CD4-positive, alpha-beta T cell treated with Interferon alpha-2 for 1 hour (primary cell): ENCODE measurements at places on chromosomes 7 and 10.

DNA sequence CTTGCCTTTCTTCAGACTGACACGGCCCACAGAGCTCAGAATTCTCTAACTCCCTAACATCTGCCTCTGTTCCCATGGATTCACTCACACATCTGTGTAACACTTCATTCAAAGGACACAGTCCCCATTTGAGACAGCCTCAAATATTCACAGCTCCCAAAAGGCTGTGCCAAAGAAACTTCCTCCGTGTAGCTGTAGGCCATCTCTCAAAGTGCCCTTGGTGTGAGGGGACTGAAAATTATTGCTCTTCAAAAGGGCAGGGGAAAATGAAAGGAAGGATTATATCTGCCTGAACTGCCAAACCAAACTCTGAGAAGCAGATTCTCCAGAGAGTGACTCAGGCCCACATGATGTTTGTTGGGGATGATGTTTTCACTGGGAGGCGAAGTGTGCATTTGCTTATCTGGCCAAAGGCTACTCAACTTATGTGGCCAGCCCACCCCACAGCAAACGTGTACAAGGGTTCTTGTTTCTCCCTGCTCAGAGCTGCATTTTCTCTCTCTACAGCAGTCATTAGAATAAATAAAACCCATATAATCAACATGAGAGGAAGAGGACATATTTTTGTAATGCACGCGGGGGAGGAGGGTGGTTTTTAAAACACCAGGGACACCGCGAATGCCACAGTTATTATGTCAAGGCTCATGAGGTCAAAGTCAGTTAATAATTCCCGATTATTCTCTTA lies 302.4 kb upstream of the NFE2L3 start:
- no peak for DNase-seq

DNA sequence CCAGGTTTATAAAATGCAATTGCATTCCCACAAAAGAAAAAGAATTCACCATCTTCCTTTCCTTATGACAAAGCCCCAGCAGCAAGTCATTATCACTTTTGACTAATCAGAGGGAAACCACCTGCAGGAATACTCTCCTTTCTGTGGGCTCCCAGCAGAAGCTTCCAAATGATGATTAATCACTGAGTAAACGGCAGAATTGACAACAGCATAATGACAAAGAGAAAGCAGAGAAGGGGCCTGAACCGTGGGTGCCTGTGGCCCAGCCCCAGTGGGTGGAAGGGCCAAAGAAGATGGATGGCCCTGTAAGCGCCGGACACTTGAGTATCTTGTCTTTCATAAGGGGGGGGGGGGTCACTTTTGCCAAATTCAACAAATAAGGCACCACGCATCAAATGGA lies 152.4 kb upstream of the NRBF2 start:
- no peak for DNase-seq

- DNase-seq: no peak
These were observed 334.3 kb downstream of the ARL4A start for GRCh38 chr7:13021566-13022300.

DNA sequence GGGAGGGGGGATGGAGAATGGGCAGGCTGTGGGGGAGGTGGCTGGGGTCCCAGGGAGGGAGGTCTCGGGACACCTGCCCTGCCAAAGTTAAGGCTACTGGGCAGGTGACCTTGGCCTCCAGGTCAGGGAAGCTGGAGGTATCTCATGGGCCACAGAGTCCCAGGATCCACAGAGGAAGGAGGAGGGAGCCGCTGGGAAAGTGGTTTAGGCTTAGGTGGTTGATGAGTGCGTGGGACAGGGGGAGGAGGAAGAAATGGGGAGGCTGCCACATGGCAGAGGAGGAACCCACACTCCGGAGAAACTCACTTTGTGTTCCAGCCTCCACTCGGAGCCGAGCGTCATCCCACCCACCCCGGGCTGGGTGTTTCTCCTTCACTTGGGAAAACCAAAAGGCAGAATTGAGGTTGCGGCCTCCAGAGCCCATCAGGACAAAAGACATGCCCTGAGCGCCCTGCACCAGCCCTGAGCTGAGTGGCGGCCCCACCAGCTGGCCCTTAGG lies 46.1 kb downstream of the ASB13 start:
- DNase-seq: no peak

- DNase-seq: no peak
These were observed 97.7 kb downstream of the RGS10 start for GRCh38 chr10:119444866-119445265.

DNA sequence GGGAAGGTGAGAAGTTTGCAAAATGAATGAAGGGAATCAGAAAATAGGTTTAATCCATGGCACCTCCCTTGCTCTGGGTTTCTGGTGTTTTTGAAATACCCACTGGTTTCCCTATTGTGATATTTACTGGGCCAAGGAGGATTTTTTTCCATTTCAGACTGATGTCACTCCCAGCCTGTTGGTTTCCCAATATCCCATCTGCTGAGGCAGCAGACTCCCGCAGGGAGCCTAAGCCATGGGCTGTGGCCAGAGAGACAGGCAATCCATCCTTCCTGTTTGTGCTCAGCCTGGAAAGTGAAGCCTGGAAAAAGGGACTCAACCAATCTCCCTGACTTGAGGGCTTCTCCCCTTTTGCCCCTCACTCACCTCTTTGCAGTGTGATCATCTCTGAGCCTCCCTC lies 22.8 kb downstream of the FAM107B start:
- DNase-seq: no peak

DNA sequence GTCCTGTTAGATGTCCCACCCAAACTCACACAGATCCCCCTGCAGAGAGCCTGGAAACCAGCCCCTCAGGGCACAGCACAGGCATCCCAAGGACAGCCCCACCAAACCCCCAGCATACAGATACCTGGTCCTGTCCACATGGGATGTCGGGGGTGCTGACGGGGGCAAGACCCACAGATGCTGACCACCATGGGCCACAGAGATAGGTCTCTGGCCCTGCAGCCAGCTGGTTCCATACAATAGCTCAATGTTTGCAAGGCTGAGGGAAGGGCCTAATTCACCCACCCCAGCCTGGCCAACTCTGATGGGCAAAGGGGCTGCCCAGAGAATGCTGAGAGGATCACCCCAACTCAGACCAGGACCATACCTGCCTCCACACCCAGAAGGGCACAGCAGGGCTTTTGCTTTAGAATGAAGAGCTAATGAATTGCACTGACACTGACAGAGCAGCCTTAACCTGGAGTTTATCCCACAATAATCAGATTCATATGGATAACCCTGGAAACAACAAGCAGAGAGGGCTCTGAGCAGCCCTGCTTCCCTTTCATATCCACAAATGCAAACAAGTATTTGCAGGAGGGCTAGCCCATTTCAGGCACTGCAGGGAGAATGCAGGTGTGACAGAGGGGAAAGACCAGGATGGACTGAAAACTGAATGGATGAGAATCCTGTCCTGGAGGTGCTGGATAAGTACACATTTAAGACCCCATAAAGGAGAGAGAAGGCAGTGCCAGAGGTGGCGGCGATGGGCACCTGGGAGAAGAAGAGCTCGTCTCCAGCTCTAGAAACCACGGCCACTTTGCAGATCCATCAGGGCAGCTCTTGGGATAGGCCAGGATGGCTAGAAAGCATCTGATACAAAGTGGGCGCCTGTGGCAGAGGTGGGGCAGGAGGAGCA lies 126.7 kb downstream of the TNS3 start:
- DNase-seq: no peak

- DNase-seq: no peak
These were observed 53.9 kb downstream of the IMMP2L start for GRCh38 chr7:111508387-111508786.

GRCh38 chr10:25901199-25901598 lies 32.8 kb upstream of the MYO3A start:
- no peak for DNase-seq

DNA sequence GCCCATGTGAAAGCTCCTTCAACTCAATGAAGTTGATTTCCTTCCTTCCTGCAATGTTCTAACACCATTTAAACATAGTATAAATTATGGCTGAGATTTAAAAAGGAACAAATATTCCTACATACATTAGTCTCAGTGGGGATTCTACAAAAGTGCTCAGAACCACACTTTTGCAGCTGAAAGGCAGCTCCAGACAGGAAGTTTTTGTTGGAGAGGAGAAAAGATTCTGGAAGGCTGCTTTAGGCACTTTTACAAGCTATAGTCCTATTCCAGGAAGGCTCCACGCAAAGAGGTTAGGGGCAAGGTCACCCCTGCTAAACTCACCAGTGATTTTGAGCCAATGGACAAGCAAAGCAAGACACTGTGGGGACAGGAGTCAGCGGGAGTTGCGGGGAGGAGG lies 179.2 kb upstream of the CDCA7L start:
- no peak for DNase-seq

GRCh38 chr10:98340940-98341310 lies 72.9 kb upstream of the LOXL4 start:
- no peak for DNase-seq

- DNase-seq: no peak
These were observed 588 bp downstream of the GET4 start for GRCh38 chr7:876972-877311.

DNA sequence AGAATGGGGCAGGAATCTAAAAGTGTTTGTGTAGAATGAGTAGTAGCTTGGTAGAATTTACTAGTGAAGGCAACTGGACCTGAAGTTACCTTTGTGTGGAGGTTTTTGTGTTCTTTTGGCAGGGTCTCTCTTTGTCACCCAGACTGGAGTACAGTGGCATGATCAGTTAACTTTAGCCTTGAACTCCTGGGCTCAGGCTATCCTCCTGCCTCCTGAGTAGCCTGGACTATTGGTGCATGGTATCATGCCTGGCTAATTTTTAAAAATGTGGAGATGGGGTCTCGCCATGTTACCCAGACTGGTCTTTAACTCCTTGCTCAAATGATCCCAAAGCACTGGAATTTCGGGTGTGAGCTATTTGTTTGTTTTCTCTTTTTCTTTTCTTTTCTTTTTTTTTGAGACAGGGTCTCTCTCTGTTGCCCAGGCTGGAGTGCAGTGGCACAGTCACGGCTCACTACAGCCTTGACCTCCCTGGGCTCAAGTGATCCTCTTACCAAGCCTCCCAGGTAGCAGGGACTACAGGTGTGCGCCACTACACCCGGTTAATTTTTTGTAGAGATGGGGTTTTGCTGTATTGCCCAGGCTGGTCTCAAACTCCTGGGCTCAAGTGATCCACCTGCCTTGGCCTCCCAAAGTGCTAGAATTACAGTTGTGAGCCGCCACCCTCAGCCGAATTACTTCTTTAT lies 76.7 kb downstream of the MKLN1 start:
- DNase-seq: no peak

DNA sequence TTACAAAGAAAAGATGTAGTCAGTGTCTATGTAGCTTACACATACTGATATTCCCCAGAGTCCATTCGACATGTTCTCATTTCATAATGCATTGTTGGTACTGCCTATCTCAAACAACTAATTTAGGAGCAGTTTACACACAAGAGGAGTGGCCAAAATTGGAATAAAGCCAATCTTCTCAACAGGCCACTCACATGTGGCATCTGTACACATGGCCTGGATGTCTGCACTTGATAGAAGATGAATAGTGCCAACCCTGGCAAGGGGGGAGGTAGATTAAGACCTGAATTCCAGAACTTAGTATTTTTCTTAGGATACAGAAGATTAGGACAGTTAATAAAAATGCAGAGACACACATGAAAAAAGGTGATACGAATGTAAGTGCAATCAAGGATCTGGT lies 125.3 kb upstream of the STARD3NL start:
- no peak for DNase-seq

DNA sequence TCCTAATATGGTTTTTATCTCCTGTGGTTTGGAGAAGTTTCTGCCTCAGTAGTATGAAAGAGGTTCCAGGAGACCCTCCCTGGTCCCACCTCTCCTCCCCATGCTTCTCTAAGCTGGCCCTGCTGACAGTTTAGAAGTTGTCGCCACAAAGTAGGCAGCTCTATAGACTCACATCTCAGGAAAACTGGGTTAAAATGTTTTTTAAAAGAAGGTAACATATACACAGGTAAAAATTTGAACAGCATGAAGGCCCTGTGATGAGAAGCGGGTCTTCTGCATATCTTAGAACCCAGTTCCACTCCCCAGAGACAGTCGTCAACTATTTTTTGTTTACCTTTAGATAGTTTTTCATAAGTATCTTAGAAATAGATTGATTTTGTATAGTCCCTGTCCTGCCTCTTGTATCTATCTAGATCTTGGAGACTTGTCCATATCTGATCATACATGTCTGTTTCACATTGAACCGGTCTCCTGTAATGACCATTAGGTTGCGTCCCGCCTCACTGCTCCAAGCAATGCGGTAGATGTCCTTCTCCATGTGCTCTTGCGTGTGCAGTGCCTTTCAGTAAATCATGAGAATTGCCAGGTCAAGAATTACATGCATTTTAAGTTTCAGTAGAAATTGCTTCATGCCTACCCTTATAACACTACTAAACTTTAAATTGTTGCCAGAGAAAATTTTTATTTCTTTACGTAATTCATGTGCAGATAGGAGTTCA lies 2.2 kb downstream of the DUSP5 start:
- no peak for DNase-seq

DNA sequence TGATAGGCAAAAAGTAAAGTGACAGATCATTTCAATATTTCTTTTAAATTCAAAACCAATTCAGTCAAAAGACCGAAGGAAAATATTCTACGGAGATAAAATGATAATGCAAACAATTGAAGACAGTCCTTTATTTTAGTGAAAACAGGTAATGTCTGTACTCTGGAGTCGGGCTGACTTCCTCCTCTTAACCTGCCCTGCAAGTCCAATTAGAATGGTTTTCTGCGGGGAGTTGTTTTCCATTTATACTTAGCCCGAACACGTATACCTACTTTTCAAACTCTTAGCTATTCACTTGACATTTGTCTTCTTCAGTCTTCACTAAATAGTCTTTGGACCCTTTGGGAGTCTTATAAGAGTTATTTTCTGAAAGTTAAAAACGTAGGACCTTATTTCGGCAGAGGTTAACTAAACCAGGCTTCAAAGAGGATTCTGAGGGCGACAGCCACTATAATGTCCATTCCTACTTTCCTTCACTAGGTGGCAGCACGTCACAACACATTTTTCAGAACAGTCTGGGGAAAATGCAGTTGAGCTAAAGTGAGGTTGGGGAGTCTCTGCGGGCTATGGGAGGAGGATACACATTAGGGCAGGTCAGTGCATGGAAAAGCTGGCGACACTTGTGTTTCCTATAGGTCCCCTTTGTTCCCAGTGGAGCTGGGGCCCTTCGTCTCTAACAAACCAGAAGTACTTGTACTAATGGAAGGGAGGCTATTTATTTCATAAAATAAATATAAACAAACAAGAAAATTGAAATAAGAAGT lies 472.0 kb downstream of the KCNMA1 start:
- no peak for DNase-seq

GRCh38 chr7:140640060-140640637 lies 464 bp downstream of the DENND2A start:
- no peak for DNase-seq

GRCh38 chr10:57925045-57925444 lies 342.6 kb downstream of the IPMK start:
- no peak for DNase-seq

GRCh38 chr7:114083166-114084001 lies 164.6 kb upstream of the PPP1R3A start:
- no peak for DNase-seq

GRCh38 chr7:74193054-74193453 lies 16.8 kb upstream of the LAT2 start:
- no peak for DNase-seq
